Activated CD4-positive, alpha-beta T cell treated with anti-CD3 and anti-CD28 coated beads, Interleukin-2, amount 50 U/mL, for 1 hour (primary cell): ENCODE measurements at places on chromosomes 2 and 18.

DNA sequence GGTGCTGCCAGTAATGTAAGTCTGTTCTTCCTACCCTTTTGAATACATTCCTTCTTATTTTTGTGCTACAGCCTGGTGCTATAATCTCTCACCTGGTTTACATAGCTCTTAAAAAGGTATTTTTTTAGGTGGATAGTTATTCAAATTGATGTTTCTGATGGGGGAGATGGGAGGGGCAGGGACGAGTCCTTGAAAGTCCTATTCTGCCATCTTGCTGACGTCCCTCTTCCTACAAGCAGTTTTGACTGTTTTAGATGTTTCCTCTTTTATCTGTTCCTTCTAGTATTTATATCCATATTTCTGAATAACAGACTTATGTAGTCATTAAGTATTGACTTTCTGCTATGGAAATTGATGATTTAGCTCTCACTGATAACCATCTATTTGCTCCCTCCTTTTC, 256.4 kb downstream of the KIAA1328 start:
- no peak for DNase-seq

DNA sequence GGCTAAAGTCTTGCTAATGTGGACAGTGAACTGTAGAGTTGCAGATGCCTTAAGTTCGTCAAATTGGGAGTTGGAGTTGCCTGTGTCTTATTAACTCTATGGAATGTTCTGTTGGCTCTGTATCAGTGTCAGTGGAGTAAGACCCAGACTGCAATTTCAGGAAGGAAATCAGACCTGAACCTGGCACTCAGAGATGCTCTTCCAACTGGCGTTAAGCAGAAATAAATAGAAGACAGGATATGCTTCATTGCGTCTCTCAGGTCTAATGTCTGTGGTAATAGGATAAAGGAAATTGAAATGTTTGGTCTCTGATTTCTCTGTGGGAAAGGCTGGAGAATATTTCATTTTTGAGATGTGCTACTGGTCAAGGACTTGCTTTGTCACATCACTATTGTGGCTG, 846.7 kb upstream of the ID2 start:
- no peak for DNase-seq

DNA sequence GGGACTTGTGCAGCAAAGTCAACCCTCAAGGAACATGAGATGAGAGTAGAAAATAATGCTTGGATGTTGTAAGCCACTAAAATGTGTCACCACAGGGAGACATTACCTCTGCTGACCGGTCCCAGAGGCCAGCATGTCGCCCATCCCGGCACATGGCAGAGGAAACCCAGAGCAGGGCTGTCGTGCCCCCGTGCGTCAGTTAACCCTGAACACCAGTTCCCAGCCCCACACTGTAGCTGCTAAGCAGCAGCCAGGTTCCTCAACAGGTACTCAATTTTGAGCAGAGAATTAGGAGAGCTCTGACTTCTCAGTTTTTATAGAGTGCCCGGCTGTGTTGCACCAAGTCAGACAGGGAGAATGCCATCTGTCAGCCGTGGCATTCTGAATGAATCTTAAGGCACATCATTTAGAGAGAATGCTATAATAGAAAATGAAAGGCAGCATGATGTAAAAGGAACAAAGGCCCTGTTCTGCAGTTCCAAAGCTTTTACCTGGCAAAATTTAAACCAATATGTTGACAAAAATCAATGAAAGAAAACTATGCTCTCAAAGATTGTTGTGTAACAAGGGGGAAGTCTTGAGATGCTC, 307.9 kb downstream of the METTL4 start:
- DNase-seq: no peak

DNA sequence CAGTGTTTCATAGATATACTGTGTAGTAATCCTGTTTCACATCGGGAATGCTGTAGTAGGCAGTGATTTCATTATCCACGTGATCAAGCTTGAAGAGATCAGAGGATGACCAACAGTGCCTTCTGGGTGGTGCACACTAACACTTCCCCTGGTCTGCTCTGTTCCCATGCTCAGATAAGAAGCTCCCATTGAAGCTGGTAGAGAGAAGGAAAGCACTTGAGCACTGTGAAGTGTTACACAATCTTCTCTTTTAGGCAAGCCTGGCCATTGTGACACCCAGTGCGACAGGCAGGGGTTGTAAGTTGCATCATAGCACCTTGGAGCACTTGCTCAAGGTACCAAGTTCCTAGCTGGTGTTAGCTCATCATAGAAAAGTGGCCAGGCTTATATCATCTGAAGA, 30.6 kb upstream of the GPD2 start:
- no peak for DNase-seq

DNA sequence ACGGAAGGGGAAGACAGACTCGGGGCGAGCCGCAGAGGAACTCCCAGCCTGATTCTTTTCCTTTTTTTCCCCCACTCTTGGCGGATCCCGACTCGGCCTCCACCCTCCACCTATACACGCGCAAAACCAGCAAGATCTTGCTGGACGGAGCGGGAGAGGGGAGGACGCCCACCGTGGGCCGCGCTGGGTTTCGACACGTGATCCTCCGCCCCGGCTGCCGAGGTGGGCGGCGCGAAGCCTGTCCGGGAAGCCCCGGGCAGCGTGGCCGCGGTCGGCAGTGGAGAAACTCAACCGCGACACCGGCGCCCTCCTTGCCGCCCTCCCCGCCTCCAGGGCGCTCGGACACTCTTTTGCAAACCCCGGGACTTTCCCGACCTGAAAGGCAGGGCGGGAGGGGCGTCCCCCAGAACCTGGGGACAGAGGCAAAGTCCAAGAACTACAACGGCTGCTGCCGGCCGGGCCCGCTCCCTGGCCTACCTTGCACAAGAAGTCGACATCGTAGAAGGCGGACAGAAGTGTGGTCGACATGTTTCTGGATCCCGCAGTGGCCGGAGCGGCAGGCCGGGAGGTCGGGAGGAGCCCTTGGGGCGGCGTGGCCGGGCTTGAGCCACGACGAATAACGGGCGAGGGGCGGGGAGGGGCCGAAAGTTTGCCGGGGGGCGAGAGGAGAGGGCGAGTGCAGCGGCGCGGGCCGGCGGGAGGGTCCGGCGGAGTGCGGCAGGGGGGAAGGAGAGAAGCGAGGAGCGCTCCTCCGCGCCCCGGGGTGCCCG, 433 bp downstream of the ZFP36L2 start:
- DNase-seq: peak; percentile 50

DNA sequence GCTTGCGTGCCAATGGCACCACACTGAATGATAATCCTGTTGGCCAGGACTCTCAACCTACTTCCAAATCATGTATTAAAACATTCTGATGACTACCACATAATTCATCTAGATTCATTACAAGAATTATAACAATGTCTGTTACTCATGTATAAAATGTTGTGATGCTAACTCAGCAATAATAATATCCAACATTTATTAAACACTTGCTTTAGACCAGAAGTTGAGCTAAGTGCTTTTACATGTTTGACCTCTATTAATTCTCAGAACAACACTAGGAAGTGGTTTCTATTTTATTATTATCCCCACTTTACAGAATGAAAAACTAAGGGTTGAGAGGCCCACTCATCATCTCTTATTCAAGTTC, 178.4 kb downstream of the LNPK start:
- no peak for DNase-seq

- no peak for DNase-seq
These were observed 19.4 kb downstream of the TEX44 start for GRCh38 chr2:231612109-231612455.

- DNase-seq: no peak
These were observed 42.6 kb downstream of the GLI2 start for GRCh38 chr2:120778244-120778643.

DNA sequence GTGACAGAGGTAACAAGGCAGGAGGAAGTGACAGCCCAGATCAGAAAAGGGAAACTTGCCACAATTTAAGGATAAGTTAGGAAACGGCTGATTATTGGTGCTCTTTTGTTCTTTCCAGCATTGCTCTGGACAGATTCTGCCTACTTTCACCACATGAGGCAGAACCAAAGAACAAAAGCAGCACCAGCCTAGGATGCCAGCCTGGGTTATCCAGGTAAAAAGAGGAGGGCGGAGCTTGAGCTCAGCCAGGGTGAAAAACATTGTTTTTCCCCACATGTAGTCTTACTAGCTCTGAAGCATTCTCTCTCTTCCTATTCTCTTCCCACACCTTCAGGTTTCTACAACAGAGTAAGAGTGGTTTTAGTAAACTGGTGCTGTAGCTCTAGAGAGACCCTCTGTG, 300.5 kb downstream of the TMX3 start:
- DNase-seq: no peak

DNA sequence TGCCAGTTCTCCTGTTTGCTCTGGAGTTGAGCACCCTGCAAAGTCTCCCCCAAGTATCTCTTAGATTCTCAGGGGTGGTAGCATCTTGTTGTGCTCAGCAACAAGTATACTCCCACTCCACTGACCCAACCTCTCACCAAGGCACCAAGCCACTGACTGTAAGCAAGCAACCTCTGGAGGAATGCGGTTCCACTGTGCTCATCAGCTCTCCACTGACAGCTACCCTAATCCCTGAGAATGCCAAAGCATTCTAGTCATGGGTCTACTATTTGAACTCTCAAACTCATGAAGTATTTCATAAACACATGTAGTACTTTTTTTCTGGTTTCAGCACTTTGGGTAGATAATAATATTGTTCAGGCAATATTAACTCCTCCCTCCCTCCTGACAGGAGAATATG, 170.0 kb downstream of the EPHA4 start:
- DNase-seq: no peak

DNA sequence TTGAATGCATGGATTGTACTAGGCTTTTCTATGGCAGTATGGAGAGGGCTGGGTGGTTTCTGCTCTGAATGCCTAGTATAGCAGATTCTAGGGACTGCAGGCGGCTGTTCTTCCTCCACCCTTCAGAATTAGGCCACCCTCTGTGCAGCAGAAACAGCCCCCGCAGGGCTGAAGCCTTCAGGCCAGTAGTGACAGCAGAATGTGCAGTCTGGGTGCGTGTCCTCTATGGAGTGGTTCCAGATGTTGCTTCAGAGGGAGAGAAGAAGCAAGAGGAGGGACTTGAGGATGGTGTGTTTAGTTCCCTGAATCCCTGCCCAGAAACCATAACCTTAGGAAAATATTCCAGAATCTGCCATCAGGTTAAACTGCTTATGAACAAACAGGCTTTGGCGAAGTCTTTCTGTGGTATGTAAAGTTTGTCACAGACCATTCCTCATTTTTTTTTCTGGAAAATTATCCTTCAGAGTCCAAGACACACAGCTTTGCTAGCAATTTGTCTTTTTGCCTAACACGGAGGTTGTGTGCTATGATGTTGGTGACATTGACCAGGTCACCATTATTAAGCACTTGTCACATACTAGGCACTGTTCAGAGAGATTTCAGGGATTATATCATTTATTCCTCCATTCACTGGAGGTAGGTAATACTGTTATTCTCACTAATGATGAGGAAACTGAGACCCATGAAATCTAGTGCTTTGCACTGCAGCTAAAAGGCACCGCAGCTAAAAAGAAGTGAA, 21.1 kb downstream of the CASP10 start:
- DNase-seq: no peak

DNA sequence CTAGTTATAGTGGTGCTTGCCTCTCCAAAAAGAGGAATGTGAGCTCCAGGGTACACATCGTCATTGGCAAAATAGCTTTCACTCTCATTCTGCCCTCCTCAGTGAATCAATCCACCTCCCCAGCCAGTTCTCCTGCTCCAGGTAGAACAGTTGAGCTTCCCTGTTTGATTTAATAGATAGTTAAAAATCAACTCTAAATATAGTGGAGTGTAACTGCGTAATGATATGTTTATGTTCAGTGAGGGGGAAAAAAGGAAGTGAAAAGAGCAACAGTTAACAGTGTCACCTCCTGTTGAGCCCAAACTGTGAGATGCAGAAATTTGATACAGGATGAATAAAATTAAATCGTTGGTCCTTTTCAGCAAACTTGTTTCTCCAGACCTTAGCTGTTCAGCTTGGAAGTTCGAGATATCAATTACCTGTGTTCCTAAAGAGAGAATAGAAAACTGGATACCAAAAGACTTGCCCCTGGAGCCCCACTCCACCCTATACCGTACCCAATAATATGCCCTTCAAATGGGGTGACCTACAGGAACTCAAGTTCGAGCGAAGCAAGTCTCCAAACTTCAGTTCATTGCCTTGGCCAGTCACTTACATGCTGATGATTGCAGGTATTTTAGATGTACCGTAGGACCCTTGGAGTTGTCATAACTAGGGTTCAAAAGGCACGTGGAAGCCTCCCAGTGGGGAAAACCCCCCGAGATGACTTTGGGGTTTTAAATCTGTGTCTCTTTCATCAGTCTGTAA, 708.4 kb downstream of the RNF144A start:
- no peak for DNase-seq

- no peak for DNase-seq
These were observed 862.3 kb downstream of the SUCLG1 start for GRCh38 chr2:83596592-83597282.

DNA sequence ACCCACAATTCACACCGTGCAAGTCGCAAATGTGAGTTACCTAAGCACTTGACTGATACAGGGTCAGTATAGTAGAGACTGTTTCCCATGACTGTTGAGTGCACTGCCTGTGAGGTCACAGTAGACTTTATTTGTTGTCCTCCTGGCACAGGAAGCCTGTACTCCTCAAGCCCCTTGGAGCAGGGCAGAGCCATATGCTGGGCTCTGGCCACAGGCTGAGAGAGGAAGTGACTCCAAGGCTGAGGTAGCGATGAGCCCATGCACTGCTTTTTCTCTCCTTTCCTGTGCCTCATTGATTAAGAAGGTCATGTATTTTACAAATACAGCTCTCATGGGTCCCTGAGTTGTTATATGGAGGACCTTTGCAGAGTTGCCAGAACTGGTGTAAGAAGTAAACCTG, 287.7 kb downstream of the SRBD1 start:
- no peak for DNase-seq

GRCh38 chr2:171132086-171132485, 28.6 kb downstream of the TLK1 start:
- DNase-seq: no peak

DNA sequence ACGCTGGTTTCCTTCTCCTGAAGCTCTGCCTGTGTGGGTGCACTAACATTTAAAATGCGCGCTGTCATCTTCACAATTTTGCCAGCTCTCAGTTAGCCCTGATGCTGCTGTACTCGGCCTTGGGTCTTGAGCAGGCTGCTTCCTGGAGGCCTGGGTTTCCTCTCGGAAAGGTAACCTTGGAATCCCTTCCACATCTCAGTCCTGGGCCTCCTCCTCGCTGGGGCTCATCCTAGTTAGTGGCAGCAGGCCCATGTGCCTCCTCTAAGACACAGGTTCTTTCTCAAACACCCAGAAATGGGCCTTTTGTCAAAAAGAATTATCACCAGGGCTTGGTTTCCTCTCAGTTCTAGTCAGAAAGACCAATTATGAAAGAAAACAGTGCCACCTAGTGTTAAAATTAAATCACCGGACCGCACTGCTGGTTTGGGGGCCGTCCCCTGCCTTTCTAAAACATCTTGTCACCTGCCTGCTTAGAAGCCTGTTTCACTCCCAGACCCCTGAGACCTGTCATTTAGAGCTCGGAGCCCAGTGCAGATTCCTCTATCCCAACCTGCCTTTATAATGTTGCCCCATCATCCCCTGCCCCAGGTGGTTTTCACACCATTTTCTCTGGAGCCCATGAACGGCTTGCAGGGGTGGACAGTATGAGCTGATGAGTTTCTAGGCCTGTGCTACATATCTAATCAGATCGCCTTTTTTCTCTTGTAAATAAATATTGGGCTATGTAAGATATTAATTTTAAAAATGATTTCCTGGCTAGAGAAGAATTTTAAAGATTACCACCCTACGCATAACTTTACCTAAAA, 42.4 kb downstream of the HK2 start:
- peak; percentile 37 for DNase-seq
